ENCODE measurements at places on chromosomes 5 and 9.

- DNase-seq: no peak
Measured at GRCh38 chr9:124286292-124286931, 28.7 kb downstream of the NEK6 start.

- no peak for DNase-seq
Measured at GRCh38 chr9:36976371-36977030, 57.6 kb downstream of the PAX5 start.

DNA sequence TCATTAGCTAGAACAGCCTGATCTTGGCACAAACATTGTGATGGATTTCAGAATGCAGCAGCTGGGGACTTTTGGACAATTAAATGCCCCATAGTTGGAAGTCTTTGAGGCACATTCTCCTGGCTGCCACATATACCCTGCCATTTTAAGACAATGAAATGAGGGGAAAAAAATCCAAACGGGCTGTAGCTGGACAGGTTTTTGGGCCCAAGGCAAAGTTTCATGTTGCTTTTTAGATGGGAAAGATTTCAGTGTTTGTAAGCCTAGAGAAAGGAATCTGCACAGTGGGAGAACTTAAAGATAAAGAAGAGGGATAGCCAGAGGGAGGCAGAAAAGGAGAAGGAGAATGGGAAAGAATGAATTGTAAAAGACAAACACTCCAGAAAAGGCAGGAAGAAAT lies 30.0 kb upstream of the RICTOR start:
- no peak for DNase-seq

DNA sequence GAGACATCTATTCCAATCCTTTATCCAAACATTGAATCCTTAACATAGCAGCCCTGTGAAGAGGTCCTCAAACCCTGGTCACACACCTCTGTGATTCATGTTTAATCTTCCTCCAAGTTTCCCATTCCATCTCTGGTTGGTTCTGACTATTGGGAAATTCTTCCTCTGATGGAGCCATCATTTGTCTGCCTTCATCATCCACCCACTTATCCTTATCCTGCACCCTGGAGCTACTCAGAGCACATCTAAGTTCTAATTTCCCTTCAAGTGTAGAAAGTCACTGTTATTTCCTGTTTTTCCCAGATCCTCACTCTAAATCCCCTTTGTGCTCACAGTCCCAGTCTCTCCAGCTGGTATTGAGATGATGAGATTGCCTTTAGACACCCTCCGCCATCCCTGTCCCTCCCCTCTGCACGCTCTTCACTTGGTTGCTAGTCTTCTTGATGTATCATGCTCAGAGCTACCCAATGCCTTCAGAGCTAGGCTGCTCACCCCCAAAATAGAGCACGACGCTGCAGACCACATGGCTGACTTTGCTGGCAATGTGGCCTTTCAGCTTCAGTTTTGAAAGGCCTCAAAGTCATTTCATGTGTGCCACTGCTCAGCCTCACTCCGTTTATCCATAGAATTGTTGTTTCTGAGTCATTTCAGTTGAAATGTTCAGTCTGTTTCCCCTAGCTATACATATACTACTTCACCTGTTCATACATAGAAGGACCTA lies 154.3 kb downstream of the PALM2AKAP2 start:
- DNase-seq: no peak

DNA sequence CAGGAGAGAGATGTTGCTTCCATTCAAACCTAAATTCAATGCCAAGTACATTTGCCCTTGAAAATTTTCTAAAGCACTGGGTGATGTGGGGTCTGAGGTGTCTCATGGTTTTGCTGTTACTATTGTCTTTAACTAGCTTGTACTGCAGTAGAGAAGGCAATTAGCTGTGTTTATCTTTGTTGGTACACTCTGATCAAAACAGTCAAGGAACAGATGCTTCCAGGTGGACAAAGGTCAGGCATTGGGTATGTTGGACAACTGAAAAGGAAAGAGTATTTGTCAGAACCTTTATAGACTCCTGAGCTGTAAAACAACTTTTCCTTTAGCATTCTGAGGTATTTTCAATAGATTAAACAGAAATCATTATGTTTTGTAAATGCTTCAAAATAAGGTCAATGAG lies 2228.7 kb upstream of the WWC1 start:
- DNase-seq: no peak

DNA sequence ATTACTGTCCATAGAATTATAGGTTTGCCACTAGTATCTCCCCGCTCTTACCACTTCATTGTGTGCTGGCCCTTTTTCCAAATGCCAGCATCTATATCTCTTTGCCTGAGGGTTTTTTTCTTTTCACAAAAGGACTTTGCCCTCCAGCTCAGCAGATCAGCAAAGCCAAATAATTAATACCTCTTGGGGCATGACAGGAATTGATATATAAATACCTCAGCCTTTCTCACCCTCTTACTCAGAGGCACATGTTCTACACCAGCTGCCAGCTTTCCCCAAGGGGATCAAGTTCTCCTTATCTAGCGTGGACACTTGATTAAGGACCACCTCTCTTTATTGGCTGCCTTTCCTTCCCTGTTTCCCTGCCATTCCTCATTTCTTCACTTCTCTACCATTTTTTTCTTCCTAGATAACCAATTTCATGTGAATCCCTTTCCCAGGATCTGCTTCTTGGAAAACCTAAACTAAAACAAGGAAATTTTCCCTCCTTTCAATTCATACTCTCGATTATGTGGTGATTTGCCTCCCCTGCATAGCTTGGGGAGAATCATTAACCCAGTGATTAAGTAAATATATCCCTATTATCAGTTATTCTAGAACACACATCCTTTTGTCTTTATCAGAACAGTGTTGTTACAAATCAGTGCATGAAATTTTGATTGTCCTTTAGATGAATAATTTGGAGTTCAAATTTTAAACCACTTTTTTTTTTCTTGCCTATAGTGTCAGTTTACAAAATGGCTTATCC lies 6.9 kb upstream of the NUDT12 start:
- DNase-seq: no peak

DNA sequence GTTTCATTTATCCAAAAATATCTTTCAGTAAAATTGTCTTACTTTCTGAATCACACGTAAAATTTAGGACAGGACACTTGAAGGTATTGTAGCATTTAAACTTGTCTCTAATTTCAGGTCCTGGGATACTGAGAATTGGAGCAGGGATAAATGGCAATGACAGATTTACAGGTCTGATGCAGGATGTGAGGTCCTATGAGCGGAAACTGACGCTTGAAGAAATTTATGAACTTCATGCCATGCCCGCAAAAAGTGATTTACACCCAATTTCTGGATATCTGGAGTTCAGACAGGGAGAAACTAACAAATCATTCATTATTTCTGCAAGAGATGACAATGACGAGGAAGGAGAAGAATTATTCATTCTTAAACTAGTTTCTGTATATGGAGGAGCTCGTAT lies 99.2 kb downstream of the ADGRV1 start:
- DNase-seq: no peak

GRCh38 chr5:155308289-155308688 lies 294.7 kb downstream of the KIF4B start:
- no peak for DNase-seq

DNA sequence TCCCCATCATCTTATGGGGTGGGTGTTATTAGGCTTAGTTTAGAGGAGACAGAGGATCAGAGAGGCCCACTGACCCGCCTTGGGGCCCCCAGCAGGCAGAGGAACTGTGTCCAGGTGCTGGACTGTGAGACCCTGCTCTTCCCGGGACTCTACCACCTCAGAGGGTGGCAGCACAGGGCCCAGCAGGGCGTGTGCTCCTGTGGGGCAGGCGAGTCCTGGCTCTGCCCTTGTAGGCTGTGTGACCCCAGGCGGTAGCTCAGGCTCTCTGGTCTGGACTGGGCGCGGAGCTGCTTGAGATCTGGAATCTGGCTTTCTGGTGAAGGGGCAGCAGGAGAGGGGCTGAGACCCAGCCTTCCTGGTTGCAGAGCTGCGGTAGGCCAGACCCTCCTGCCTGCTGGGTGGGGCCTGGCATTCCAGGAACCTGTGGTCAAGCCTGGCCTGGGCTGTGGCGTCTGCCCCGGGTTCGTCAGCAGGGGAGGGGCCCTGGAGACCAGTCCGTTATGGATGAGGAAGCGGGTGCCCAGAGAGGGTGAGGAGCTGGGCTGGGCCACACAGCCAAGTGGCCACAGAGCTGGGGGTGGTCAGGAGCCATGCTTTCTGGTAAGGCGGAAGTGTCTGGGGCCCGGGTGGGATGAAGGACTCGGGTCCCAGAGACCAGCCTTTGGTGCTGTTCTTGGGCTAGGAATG lies 46.5 kb downstream of the RXRA start:
- no peak for DNase-seq

DNA sequence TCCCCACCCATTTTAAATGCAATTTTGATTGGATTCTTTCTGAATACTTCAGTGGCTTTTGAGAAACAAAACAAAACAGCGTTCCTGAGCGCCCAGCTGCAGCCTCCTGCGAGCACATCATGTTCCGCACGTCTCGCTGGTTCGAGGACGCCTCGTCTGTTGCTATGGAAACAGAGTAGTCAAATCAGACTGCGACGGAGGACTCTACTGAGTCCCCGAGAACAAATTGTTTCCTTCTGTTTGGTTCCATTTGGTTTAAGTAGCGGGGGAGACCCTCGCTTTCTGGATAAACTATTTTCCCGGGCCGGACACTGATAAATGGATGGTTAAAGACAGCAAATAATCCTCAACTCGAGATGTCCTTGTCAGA lies 69.0 kb downstream of the SLC28A3 start:
- DNase-seq: peak; percentile 85

GRCh38 chr5:38367410-38367809 lies 109.1 kb downstream of the EGFLAM start:
- DNase-seq: no peak

- no peak for DNase-seq
Measured at GRCh38 chr5:944992-945685, 52.5 kb downstream of the TRIP13 start.

DNA sequence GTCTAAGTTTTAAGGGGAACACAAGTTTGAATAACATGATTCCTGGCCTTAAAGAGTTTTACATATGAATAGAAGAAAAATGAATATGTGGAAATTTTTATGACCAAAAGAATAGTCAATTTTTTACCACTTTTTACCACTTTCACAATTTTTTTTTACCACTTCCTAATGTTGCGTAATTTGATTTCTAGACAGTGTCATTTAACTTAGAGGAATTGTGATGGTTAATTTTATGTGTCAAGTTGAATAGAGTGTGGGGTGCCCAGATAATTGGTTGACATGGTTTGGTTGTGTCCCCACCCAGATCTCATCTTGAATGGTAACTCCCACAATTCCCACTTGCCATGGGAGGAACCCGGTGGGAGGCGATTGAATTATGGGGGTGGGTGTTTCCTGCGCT lies 416.6 kb downstream of the KIF4B start:
- no peak for DNase-seq

- DNase-seq: no peak
Measured at GRCh38 chr5:118044169-118044568, 944.2 kb downstream of the DTWD2 start.

- DNase-seq: no peak
Measured at GRCh38 chr5:106874531-106874930, 796.2 kb downstream of the EFNA5 start.

- no peak for DNase-seq
Measured at GRCh38 chr5:171315386-171315891, 6.4 kb downstream of the TLX3 start.

- DNase-seq: peak; percentile 48
Measured at GRCh38 chr5:22852807-22853660, at the start of gene CDH12. Gene CDH12 (minus strand): TSS chr5:22853344.

GRCh38 chr9:115374724-115375268 lies 256.8 kb upstream of the TNC start:
- DNase-seq: no peak

- DNase-seq: no peak
Measured at GRCh38 chr5:61525512-61526206, 193.6 kb downstream of the ZSWIM6 start.

GRCh38 chr9:92917176-92917800 lies 30.0 kb upstream of the FGD3 start:
- no peak for DNase-seq

- DNase-seq: no peak
Measured at GRCh38 chr9:19457693-19458009, 48.8 kb downstream of the ACER2 start.

GRCh38 chr9:78207319-78207718 lies 28.6 kb upstream of the CEP78 start:
- no peak for DNase-seq

DNA sequence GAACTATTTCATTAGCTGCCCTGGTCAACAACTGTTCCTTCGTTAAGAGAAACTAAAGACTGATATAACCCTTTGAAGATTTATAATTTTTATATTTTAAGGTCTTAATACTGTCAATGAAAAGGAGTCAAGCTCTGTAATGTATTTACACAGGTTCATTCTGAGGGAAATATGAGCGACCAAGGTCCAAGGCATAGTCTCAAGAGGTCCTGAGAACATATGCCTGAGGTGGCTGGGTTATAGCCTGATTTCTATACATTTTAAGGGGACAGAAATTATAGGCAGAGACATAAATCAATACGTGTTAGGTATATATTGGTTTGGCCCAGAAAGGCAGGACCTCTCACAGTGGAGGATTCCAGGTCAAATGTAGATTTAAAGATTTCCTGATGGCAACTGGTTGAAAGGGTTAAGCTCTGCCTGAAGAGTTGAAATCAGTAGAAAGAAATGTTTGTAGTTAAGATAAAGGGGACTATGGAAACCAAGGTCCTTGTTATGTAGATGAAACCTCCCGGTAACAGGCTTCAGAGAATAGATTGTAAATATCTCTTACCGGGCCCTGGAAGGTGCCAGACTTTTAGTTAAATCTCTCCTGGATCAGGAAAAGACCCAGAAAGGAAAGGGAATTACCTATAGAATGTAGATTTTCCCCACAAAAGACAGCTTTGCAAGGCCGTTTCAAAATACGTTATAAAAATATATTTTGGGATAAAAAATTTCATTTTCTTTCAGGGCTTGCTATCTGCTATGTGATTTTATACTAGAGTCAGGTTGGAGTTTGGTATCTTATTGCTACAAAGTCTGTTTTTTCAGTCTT lies 107.3 kb upstream of the PRLR start:
- DNase-seq: no peak

DNA sequence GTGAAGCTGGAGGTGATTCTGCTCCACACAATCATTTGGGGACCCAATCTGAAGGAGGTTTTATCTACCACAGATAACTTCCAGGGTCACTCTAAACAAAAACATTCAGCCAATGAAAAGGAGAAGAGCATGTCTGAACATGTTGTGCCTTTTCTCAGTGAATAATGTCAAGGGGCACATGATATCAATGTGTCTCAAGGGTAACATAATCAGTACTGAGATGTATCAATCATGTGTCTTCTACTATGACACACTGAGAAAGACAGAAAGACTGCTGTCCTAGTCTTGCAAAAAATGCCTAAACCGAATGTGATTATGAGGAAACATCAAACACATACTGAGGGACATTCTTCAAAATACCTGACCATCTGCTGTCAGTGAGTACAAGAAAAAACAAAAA lies 25.4 kb upstream of the RASA1 start:
- DNase-seq: no peak

- DNase-seq: no peak
Measured at GRCh38 chr5:127324756-127325155, 34.2 kb downstream of the MEGF10 start.

DNA sequence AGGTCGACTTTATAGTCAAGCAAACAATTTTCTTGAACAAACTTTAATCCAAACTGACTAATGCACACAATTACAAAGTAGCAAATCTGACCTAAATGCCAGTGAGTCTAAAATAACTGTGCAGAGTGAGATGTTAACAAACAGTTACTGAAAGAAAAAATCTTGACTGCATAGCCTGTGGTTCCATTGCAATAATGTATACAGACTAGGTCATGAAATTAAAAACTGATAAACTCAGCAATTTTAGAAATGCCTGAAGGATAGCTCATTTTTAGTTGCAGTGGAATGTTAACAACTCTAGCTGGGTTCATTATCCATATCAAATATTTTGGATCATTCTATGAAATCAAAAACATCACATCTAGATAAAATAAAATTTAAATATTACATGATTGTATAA lies 73.4 kb upstream of the CDH12 start:
- DNase-seq: no peak

GRCh38 chr5:43396762-43397304 lies 15.4 kb downstream of the CCL28 start:
- DNase-seq: peak; percentile 65
